ENCODE measurements at places on chromosomes 11 and 22. TPM values are rescaled to one million over a fixed set of nuclear protein-coding genes. Genes with fewer than 3 reads are reported as not detected.

Gene CLTCL1
- 26.2 TPM for total RNA-seq

Gene LMO2
- 11.4 TPM for total RNA-seq

Gene MOGAT2
- 0.62 TPM for total RNA-seq

Gene APOL5
- total RNA-seq: not detected

Gene CASP5
- not detected for total RNA-seq

Gene CHRDL2
- 0.09 TPM for total RNA-seq
